ENCODE measurements at places on chromosomes 11 and 22.
A peak's percentile ranks its signal among the peaks of the same experiment; 100 is the strongest.

DNA sequence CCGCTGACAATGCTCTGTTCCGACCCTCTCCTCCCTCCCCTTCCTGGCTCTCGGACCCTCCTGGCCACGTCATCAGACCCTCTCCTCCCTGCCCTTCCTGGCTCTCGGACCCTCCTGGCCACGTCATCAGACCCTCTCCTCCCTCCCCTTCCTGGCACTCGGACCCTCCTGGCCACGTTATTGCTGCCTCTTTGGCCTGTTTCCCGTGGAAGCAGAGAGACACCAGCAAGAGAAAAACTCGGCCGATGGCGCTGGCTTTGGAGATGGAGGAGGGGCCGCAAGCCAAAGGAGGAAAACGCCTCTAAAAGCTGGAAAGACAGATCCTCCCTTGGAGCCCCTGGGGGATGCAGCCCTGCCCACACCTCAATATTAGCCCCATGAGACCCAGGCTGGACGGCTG, 463.3 kb downstream of the BRD1 start:
- no peak for DNase-seq

- no peak for DNase-seq
Observed at GRCh38 chr22:29948385-29948769, 65.4 kb downstream of the MTMR3 start.

GRCh38 chr22:36329254-36330078, 58.3 kb downstream of the MYH9 start:
- DNase-seq: peak; percentile 85

DNA sequence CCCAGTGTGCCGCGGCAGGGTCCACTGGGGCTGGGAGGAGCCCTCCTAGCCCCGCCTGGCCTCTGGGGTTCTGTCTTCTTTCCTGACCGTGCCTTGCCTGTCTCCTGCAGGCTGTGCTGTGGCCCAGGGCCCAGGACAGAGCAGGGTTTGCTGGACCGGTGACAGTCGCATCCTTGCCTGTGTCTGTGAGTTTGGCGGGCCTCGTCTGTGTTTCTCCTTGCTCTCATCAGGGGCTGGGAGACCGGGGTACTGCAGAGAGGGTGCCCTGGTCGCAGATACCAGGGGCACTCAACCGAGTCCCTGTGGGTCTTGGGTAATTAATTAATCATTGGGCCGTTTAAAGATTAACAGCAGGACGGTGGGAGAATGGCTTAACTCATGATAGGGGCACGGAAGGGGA, 29.9 kb downstream of the RPL3 start:
- no peak for DNase-seq

DNA sequence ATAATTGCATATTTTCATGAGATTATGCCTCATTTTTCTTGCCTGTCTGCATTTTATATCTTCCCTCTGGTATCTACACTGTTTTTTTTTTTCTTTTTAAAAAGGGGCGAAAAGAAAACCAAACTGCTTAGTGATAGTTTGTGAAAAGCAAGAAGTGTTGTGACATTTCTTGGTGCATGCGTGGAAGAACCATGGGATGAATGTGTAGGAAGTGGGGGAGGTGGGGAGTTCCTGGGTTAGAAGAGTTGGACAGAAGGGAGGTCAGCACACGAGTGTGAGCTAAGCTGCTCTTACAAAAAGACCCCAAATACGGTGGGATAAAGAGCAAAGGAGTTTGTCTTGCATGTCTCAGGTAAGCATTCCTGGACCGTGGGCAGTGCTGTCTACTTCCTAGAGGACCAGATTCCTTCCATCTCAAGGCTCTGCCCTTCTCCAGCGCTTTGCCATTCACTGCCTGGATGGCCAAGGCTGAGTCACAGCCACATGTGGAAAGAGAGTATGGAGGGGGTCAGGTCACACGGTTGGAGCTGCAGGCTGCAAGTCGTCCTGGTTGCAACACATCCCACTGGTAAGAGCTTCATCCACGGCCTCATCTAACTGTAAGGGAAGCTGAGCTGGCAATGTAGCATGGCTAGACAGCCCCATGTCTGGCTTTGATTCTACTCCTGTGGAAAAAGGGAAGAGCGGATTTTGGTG, 300.6 kb downstream of the DDX10 start:
- DNase-seq: no peak

- no peak for DNase-seq
Observed at GRCh38 chr11:95584589-95584988, 205.0 kb downstream of the FAM76B start.

DNA sequence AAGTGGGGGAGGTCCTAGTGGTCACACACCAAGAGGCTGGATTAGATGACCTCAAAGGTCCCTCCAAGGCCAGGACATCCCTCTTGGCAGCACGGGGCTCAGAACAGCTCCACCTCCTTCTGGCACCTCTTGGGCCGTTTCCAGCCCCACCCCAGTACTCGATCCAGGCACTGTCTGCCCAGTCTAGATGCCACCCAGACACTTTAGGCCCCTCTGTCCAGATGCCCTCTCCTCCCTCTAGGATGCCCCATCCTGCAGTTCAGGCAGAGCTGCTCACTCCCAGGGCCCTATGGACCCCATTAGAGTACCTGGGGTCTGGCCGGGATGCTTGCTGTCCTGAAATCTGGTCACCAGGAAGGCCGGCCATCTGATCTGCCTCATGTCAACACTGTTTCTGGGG, 34.7 kb upstream of the PRR5 start:
- no peak for DNase-seq

GRCh38 chr11:79179087-79179486, 261.7 kb downstream of the TENM4 start:
- no peak for DNase-seq

GRCh38 chr11:44247508-44247907, 62.4 kb downstream of the ALX4 start:
- no peak for DNase-seq

- no peak for DNase-seq
Observed at GRCh38 chr11:45655012-45655283, 10.5 kb downstream of the CHST1 start.

GRCh38 chr22:44266796-44267760, 45.7 kb downstream of the SHISAL1 start:
- no peak for DNase-seq

- no peak for DNase-seq
Observed at GRCh38 chr22:24367841-24368240, 59.6 kb upstream of the ADORA2A start.

- no peak for DNase-seq
Observed at GRCh38 chr22:32106930-32107329, 52.2 kb downstream of the C22orf42 start.

DNA sequence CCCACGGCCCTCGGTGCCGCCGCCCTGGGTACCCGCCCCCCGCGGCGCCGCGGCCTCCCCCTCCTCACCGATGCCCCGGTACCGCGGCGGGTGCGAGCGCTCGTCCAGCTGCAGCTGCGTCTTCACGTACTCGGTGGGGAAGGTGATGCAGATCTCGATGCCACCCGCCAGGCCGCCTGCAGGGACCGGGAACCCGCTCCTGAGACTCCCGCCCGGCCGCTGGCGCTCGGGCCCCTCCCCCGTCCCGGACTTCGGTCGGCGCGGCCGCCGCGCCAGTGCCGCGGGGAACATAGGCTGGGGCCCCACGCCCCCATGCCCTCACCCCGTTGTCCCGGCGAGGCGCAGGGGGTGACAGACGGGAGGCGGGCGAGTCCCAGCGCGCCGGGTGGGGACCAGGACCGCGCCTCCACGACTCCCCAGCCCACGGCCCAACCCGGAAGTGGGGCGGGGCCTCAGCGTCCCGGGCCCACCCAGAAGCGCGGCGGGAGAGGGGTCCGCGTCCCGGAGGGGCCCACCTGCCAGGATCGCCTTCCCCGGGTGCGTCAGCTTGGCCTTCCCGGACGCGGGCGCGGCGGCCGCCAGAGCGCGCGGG, 375 bp downstream of the SLC25A1 start:
- DNase-seq: no peak

DNA sequence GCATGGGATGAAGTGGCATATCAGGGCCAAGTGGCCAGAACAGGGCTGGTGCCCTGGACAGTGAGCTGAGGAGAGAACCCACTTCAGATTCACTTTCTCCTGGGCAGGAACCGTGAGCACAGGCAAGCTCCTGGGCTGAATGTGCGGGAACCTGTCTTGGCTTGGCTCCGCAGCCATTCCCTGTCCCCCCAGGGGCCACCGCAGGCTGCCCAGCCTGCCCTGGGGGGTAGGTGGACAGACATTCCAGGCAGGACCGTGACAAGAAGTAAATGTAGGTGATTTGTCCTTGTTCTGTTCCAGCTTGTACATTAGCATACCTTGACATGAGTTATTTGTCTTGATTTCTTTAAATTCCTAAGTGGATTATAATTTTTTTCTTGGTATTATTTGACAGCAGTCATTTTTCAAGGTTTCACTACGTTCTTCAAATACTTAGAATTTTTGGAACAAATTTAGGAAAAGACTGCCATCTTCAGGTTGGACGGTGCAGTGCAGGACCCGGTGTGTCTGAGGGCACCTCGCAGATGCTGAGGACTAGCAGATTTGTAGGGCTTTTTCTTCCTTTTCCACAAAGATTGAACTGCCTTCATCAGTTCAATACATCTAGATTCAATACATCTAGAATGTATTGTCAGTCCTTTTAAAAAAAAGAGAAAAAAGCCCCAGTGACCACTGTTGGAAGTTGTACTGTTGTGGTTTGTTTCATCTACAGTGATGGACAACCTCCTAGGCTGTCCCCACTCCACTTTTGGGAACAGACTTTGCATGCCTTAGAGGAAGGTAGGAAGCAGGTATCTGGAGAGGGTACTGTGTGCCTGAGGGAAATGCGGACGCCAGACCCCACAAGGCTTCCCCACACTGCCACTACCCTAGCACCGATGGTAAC, 115.1 kb upstream of the RASSF10 start:
- DNase-seq: no peak

- DNase-seq: no peak
Observed at GRCh38 chr11:120058931-120059330, 79.0 kb downstream of the TRIM29 start.

- DNase-seq: no peak
Observed at GRCh38 chr11:132119573-132119972, 749.2 kb downstream of the NTM start.

GRCh38 chr22:27215871-27216270, 558.5 kb downstream of the MIAT start:
- DNase-seq: no peak

DNA sequence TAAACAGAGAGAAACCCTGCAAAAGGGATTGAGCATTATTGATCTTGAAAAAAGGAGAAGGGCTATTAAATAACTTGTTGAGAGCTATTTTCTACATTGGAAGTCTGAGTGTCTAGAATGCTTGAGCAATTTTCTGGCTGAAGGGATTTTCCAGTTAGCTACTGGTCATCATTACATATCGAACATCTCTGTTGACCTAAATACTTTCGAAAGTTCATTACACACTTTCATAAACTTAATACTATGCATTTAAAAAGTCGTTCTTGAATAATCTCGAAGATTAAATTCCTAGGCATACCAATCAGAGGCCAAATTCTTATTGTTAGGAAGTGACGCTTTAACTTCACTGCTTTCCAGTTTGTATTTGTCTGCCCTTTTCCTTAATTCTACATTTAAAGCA, 13.7 kb downstream of the ETS1 start:
- no peak for DNase-seq

- no peak for DNase-seq
Observed at GRCh38 chr11:73648571-73649046, 2.2 kb downstream of the PLEKHB1 start.
